Astrocyte of the cerebellum (primary cell): ENCODE measurements at places on chromosomes 4 and X.

- no peak for DNase-seq
Observed at GRCh38 chr4:55118397-55118796, 7.0 kb downstream of the KDR start.

DNA sequence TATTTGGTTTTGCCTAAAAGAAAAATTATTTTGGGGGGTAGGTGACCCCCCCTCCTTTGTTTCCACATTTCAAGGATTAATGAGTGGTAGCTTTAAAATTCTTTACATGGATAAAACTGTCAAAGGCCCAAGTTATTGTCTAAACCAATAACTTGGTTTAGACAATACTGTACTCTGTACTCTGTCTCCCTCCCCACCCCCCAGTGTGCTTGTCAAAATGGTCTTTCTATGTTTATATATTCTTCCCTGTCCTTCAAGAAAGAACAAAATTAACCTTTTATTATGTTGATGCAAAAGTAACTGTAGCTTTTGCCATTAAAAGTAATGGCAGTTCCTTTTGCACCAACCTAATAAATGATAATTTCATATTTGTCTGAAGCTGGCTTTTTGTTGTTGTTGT, 9.5 kb upstream of the RGN start:
- DNase-seq = no peak

GRCh38 chr4:24748758-24749350, 46.5 kb upstream of the SOD3 start:
- no peak for DNase-seq

GRCh38 chr4:39559626-39560025, 32.4 kb upstream of the UGDH start:
- DNase-seq = no peak

DNA sequence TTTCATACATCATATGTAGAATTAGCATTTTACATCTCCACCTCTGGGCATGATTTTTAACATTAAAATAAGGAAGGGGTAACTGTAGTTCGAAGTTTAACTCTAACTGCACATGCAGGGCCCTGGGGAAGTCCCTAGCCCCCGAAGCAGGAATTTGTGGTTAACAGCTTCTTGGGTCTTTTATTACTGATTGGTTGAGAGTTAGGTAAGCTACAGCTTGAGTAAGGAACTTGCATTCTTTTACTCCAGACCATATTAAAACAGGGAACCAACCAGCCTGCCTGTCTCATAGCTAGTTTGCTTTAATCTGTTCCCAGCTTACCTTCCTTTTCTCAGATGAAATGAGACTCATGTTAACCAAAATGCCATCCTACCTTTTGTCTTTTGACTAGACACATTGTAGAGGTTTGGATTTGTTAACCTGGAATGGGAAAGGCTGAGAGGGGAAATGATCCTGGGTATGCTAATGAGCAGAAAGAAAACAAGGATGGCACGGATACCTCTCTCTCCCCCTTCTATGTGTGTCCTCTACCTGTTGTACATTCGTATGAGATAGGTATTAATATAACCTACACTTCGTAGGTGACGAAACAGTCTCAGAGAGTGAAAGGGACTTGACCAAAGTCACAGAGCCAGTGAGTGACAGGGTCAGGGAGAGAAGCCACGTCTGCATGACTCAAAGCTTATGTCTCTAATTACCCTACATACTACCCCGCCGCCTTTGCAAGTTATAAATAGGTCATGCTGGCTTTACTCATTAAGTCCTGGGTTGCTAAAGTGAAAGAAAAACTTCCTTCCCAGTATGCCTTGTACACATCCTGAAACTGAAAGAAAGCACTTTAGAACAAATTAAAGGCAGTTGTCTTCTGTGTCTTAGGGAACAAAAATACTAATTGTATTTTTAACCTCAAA, 119.5 kb upstream of the AFF2 start:
- no peak for DNase-seq

DNA sequence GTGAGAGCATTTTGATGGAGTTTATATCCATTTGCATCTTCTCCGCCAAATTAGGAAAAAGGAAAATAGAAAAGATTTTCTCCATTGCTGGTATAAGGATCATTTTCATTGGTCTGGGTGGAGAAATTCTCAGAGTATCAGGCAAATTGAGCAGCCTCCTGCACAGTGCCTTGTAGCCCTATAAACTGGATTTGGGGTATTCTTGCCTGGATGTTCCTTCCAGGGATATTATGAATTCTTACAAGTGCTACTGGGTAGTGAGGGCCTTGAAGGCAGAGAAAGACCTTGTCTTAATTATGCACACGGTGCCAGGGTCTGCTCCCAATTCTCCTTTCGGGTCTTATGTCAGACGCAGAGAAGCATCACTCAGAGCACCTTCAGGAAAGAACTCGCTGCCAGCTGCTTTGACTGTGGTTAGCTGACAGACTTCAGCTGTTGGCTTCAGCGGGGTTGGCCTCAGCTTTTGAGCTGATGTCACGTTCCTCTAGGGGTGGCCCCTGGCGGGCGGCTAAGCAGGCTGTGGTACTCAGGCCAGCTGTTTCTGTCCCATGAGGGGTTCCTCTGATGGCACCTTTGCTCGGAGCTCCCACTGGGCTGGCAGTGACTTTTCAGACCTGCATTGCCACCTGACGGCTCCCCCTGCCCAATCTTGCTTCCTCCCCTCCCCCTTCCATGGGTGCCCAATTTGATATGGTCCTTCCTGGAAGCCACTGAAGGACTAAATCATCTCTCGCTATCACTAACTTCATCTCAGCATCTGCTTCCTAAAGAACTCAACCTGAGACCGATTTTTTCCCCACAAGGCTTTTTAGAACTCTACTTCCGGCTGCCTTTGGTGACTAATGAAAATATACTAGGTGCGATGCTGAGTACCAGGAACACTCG, 519.5 kb downstream of the BCOR start:
- no peak for DNase-seq

DNA sequence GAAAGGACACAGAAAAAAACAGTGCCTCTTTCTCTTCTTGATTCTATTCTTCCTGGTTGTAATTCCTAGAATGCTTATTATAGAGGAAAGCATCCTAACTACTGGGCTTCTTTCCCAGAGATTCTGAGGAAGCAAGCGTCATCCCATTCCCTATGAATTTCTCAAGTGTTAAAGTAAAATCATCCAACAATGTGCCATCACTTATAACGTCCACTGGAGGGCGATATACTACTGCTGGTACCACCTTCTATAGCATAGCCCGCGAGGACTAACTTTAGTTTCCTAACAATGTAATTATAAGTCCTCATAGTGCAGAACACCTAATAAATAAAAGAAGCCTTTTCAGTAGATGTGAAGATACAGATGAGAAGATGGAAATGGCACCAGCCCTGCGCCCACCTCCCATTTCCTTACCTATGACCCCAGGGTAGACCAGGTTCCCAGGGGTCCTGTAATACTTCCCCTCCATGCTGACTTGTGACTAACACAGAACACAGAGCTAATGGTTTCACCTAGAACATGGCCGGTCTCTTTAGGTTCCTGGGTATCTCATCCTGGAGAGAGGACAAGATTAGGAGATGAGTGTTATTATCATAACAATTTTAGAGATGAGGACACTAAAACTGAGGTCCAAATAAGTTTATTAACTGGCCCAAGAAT, 4.2 kb downstream of the CENPVL3 start:
- peak; percentile 22 for DNase-seq

DNA sequence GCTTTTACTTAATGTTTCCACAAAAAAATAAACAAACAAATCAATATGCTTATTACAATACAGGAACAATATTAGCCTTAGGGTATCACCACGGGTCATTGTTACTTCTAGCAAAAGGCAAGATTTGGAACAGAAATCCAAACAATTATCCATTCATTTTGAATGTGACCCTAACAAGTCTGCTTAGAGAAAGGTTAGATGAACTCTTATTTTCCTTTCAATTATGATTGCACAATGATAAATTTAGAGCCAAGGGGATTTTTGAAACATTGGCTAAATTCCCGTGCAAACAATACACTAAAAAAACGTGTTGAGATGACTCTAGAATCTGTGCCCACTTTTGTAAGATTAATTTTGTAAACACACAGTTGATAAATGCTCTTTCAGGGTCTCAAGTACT, 474.7 kb downstream of the PCDH7 start:
- no peak for DNase-seq

DNA sequence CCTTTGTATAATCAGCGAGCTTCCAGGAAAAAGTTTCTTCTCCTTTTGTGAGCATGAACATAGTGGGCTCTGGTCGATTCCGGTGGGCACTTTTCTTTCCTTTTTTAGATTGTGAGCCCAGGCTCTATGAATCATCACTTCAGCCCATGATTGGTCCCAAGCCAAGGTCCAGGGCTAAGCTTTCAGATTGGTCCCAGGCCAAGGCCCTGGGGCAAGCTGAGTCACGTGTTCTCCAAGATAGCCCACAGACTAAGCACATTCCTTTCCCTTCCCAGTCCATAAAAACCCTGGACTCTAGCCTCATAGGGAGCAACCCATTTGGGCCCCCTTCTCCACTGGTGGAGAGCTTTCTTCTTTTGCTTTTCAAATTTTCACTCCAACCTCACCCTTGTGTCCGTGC, 430.5 kb downstream of the NAP1L3 start:
- no peak for DNase-seq

DNA sequence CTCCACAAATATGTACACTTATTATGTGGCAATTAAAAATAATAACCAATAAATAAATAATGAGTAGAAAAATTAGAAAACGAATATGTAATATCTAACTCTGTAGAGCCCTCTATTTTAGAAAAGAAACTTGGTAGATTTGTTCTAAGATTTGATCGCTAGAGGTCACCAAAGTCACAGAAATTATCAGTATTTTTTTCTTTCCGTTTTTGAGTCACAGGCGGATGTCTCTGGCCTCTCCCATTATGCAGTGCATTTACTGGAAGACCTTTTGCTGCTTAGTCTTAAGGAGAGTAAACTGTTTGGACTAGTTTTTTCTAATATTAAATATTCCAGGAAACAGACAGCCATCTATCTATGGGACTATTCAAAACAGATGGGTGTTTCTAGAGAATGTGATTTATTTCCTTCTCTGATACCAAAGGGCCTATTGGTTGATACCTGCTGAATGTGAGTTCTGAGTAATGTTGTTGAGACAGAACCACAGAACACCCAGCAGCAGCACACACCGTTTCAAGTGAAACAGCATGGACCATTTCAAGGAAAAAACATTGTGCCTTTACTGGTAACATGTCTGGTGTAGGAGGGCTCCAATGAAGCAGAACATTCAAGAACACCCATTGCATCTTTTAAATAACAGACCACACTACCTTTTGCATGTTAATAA, 34.0 kb upstream of the GYPA start:
- peak; percentile 60 for DNase-seq

GRCh38 chrX:46710927-46711623, 47.8 kb downstream of the SLC9A7 start:
- no peak for DNase-seq

DNA sequence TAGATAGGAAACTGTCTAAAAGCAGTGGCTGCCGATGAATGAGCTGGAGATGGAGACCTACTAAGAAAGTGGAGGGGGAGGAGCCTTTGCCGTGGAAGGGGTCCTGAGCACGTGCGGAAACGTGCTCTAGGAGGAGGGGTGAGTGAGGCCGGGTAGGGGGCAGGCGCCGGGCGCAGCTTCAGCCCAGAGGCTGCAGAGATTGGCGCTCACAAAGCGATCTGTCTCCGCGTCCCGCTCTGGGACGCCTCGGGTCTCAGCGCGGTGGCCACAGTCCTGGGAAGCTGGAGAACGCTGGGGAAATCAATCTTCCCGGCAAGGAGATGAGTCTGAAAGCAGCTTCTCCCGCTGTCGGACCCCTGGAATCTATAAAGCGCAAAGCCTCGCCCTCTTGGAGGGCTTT, 444 bp upstream of the ARHGAP6 start:
- no peak for DNase-seq

DNA sequence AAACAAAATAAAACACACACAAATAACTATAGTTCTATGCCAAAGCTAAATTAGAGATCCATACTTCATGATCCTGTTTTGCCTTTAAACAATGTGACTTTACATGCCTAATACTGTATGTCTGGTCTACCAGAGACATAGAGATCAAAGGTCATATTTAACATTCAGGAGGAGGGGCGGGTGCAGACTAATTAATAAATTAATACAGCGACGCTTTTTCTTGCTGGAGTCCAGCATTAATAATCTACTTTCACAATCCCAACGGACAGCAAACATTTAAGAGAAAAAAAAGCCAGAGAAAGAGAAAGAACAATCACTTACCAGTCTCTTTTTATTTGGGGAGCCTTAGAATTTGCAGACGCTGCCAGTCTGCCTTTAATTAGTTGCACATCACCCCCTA, 509 bp downstream of the CXXC4 start:
- no peak for DNase-seq

GRCh38 chr4:25694466-25694865, 38.8 kb downstream of the SLC34A2 start:
- no peak for DNase-seq

DNA sequence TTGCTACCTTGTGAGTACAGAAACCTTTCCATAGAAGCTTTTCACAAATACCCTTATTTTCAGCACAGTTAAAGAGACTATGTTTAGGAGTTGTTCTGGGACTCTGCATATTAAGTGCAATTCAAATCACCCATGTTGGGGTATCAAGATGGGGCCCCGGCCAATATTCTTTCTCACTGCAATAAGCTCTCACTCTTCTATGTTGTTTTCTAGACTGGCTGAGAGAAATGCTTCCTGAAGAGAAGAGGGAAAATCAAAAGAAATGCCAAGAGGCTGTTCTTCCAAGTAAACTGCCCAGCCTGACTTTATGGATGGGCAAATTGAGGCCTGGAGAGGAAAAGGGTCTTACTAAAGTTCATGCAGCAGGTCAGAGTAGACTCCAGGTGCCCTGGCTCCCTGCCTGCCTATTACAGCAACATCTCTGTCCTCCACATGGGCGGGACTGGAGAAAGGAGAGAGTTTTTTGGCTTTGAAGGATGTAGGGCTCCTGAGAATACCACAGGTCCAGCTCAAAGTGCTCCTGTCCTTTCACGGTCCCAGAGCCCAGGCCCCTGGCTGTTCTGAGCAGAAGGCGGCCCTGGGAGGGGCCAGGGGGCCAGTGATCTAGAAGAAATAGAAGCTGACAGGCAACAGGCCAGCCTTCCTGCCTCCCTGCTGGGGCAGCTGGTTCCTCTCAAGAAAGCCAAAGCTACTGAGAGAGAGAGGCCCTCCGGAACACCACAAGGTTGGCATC, 745 bp upstream of the IQSEC2 start:
- DNase-seq = no peak

DNA sequence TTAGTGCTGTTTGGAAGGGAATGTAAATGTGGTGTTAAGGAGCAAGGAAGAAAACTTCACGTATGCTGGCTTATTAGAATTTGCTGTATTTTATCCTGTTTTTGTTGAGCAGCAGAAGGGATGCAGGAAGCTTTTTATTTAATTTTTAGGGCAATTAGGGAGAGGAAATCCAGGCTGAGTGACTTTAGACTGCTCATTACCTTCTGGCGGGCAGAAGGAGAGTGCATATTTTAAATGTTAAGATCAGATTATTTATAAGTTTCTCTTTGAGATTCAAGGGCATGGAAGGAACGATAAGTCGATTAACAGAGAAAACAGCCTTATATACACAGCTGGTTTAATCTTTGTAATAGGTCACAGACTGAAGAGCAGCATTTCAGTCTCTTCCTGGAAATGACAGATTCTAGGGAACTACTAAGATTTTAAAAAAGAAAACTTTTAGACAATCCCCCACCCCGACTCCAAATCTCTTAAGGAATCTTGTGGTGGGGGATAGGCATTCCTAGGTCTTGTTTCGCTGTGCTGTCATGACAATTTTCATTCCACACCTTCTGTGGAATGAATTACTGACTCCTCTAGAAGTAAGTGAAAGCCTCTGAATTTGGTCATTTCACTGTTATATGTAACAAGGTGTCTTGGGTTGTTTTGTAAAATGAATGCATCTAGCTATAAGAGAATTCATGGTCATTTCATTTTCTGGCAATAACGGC, 402.5 kb downstream of the RAPGEF2 start:
- peak; percentile 27 for DNase-seq

- DNase-seq = no peak
Observed at GRCh38 chr4:9849538-9849920, 68.1 kb downstream of the DRD5 start.
